ENCODE measurements at places on chromosomes 3 and 15.
A peak's percentile ranks its signal among the peaks of the same experiment; 100 is the strongest.

GRCh38 chr3:16187213-16187790 lies 12.8 kb downstream of the GALNT15 start:
- no peak for DNase-seq

DNA sequence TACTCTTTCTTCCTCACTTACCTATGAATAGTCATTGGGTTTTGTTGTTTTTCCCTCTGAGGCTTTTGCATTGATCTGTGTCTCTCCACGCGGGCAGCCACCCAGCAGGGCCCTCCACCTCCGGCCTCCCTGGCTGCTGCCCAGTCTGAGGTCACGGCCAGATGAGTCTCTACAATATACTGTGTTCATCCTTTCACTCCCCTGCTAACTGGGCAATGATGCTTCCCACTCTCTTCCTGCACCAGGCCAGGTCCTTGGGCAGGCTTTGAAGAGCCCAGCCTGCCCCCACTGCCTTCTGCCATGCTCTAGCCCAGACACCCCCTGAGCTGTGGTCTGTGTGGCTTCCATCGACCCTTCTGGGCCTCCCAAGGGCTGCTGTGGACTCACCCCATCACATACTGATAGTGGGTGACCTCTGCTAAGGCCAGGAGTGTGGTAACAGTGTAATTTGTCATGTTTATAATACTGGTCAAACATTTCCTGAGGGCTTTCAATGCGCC lies 18.0 kb downstream of the PDIA5 start:
- peak; percentile 68 for DNase-seq

GRCh38 chr3:45516829-45517228 lies 77.7 kb upstream of the LIMD1 start:
- no peak for DNase-seq

- DNase-seq, result no peak
Observed at GRCh38 chr3:60746043-60746638, 505.1 kb downstream of the FHIT start.

DNA sequence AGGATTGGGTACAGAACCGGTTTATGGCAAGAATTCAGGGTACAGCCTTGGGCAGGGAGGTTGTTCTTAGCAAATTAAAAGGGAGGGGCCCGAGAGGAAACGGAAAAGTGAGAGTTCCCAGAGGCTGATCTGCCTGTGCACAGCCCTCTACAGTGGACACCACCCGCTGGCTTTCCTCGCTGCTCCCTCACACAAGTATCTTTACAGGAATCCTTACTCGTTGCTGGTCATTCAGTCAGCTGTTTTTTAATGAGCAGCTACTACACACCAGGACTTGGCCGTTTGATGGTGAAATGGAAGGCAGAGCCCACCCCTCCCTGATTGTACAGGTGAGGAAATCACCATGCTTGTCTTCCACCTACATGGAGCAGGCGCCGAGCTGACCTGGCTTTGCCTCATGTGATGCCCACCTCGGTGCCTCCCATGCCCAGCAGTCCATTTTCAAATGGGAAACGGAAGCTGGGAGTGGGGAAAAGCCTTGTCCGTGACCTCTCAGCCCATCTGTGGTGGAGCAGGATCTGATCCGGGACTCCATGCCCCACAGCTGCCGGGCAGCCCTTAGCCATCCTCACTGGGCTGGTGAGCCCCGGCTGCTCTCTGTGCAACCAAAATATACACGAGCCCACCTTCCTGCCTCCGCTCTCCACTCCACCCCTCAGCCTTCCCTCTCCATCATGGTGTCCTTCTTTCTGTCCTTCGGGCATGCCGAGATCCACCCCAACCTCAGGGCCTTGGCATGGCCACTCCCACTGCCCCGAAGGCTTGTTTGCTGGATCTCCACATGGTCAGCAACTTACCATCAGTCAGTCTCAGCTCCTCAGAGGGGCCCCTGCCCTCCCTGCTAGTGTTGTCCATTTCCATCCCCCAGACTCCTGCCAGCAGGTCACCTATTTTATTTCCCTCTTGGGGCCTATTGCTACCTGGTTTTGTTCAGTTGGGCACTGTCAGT lies 33.3 kb upstream of the FGD5 start:
- no peak for DNase-seq

- DNase-seq, result no peak
Observed at GRCh38 chr3:58150130-58150809, 60.5 kb downstream of the DNASE1L3 start.

GRCh38 chr3:129123314-129124060 lies 1.9 kb upstream of the RAB43 start:
- DNase-seq, result peak; percentile 88

GRCh38 chr15:33115191-33115861 lies 79.2 kb downstream of the FMN1 start:
- no peak for DNase-seq

GRCh38 chr3:134808835-134809234 lies 13.8 kb downstream of the EPHB1 start:
- DNase-seq, result no peak

- DNase-seq, result no peak
Observed at GRCh38 chr15:25939122-25939521, 76.0 kb upstream of the ATP10A start.

GRCh38 chr15:65939901-65940617 lies 70.8 kb downstream of the RAB11A start:
- no peak for DNase-seq

DNA sequence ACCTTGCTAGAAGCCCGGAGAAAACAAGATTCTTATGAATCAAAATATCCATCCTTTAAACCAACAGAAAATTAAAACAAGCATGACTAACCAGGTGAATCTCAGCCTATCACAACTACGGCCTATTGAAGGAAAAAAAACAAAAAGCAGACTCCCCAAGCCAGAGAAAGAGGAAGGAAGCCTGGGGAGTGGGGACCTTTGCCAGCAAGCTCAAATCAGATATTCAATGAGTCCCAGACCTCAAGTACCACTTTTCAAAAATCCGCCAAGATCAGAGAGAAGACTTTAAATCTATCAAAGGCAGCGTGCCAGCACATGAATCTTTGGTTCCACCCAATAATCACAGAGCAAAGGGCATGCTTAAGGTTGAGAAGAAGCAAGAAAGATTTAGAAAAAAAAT lies 253.8 kb downstream of the NTRK3 start:
- DNase-seq, result no peak

- no peak for DNase-seq
Observed at GRCh38 chr15:95113041-95113440, 881.7 kb downstream of the MCTP2 start.

GRCh38 chr3:42847731-42848130 lies 27.9 kb downstream of the CYP8B1 start:
- no peak for DNase-seq

GRCh38 chr15:26882112-26882511 lies 15.2 kb downstream of the GABRA5 start:
- no peak for DNase-seq

DNA sequence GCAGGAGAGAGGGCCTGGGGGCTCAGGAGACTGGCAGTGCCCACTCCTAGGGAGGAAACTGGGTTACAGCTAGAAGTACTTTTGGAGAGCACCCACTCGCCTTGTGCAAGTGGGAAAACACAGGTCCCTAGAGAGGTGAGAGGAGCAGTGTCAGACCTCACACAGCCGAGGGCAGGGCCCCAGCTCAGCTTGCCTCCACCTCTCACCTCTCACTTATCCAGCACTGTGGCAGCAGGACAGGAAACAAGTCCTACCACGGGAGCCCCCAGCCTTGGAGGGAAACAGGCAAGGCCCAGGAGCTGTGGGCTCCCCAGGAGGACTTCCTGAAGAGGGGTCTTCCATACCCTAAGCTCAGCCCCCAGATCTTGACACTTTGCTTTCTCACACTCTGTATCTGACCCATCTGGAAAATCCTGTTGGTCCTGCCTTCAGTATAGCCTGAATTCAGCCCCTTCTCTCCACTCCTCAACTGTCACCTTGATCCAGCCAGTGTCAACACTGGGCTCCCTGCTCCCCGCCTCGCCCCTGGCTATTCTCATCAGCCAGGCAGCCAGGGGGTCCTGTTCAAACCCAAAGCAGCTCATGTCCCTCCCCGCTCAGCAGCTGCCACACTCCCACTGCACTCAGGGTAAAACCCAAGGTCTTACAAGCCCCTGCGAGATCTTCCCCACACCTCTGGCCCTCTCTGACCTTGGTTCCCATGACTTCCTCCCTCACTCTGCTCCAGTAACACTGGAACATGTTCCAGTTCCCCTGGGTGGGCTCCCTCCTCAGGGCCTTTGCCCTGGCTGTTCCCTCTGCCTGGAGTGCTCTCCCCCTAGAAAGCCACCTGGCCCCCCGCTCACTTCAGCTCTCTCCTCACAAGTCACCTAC lies 870 bp upstream of the TMEM40 start:
- no peak for DNase-seq

All from HuH-7.5 (cell line).